H1 (cell line): ENCODE measurements at places on chromosomes 6 and 20. TPM values are rescaled to one million over a fixed set of nuclear protein-coding genes. Genes with fewer than 3 reads are reported as not detected.

GRCh38 chr20:36672991-36673390 is 27.0 kb upstream of the SLA2 start:
- H3K36me3 ChIP-seq, result no peaks in the 10 kb centered on the region
- no peaks in the 10 kb centered on the region for H3K27me3 ChIP-seq
- H3K27ac ChIP-seq, result no peak overlapping the region
- no peak overlapping the region for H3K4me3 ChIP-seq

DNA sequence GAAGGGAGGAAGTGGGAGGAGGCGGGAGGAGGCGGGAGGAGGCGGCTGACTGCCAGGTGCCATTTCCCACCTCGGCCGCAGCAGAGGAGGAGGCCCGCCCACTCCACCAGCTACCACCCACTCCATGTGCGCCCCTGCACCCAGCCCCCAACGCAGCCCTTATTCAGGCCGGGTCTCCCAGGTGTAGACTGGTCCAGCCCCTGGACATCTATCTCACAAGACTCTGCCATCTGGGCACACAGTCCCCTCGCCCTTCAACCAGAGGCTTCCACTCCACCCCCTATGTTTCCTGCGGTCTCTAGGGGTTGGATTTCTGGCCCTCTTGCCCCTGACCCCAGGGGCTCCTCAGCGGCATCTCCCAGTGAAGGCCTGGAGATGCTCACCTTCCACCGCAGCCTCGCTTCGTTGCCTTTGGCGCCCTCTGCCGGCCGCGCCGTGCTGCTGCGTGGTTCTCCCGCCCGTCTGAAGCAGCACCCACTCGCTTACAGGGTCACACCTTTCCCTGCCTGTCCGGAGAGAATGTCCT is 32.6 kb upstream of the FAM83D start:
- no peaks in the 10 kb centered on the region for H3K36me3 ChIP-seq
- no peak overlapping the region for H3K27ac ChIP-seq
- DNase-seq, result peak; percentile 41
- peaks cover 4% of the 10 kb centered on the region for H3K4me1 ChIP-seq

- no peaks in the 10 kb centered on the region for H3K36me3 ChIP-seq
- no peak overlapping the region for H3K27ac ChIP-seq
- H3K4me1 ChIP-seq, result no peaks in the 10 kb centered on the region
- H3K27me3 ChIP-seq, result no peaks in the 10 kb centered on the region
- no peak overlapping the region for H3K4me3 ChIP-seq
- DNase-seq, result no peak
Observed at GRCh38 chr6:130932438-130932837, 105.2 kb downstream of the SMLR1 start.

DNA sequence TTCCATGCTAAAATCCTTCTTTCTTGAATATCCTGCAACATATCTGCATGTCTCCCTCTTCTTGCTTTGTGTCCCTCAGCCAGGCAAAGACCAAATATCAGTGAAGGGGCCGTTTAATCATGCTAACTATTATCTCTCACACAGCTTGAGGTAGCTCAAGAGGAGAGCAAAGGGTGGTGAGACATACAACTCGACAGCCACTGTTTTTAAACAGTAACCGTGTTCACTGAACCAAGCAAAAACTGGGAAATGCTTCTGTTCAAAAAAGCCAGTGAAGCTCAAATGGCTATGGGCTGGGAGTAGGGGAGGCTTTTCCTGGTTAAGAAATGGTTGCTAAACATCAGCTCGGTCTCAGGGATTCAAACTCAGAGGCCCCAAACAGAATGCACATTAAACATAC is 83.4 kb downstream of the MAP7 start:
- no peaks in the 10 kb centered on the region for H3K36me3 ChIP-seq
- no peaks in the 10 kb centered on the region for H3K27me3 ChIP-seq
- 0 out of 2 replicates have a peak overlapping the region, but pooled peaks have one; percentile 12 for H3K27ac ChIP-seq
- H3K4me1 ChIP-seq, result peaks cover 10% of the 10 kb centered on the region; the same call in 1 of the 2 replicates
- no peak for DNase-seq

DEFB129 gene
- not detected in 2 replicates for total RNA-seq

- no peak overlapping the region for H3K4me3 ChIP-seq
- no peak for DNase-seq
- no peak overlapping the region for H3K27ac ChIP-seq
- no peaks in the 10 kb centered on the region for H3K27me3 ChIP-seq
Observed at GRCh38 chr6:113308266-113308665, 548.9 kb upstream of the MARCKS start.

- DNase-seq, result no peak
- H3K27me3 ChIP-seq, result no peaks in the 10 kb centered on the region
- peaks cover 17% of the 10 kb centered on the region for H3K4me1 ChIP-seq
- no peak overlapping the region for H3K4me3 ChIP-seq
Observed at GRCh38 chr20:49690899-49691620, 22.6 kb downstream of the B4GALT5 start.
